Hematopoietic multipotent progenitor cell (in vitro differentiated cells): ENCODE measurements at places on chromosomes 3 and 15. TPM values are rescaled to one million over a fixed set of nuclear protein-coding genes. Genes with fewer than 3 reads are reported as not detected.

DNA sequence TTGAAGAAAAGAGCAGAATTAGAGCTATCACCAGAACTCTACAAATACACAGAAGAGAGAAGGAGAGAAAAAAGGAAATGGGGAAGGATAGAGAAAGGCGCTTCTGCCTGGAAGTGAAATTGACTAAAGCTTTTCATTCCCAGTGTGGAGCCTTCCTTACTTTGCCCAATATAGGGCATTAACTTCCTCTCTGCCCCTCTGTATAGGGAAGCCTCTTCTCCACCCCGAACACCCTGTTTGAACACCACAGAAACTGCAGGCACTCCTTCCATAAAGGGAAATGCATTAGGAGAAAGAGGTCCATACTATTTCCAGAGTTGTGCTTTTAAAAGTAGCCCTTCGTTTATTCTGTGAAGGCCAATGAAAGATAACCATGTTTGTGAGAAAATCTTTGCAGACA lies 248.5 kb downstream of the RAP2B start:
- no peak for DNase-seq

GRCh38 chr3:45118615-45119071 lies 27.5 kb downstream of the CDCP1 start:
- DNase-seq, result no peak

- no peak for DNase-seq
Measured at GRCh38 chr3:194300382-194300758, 50.8 kb downstream of the CPN2 start.

DNA sequence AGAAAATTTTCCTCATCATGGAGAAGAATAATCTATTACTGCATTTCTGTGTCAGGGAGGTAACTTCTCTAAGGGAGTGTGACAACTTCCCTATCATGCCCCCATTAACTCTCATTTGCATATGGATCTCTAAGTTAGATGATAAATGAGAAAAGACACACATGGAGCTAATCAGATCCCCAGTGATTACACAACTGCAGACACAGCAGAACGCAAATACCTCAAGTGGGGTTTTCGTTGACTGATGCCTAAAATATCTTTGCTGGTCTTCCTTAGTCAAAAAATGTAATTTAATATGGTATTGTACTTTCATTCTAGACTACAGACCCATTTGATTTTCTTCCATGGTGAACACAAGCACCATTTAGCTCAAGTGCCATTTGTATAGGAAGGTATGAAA lies 630.5 kb downstream of the TBL1XR1 start:
- no peak for DNase-seq

DNA sequence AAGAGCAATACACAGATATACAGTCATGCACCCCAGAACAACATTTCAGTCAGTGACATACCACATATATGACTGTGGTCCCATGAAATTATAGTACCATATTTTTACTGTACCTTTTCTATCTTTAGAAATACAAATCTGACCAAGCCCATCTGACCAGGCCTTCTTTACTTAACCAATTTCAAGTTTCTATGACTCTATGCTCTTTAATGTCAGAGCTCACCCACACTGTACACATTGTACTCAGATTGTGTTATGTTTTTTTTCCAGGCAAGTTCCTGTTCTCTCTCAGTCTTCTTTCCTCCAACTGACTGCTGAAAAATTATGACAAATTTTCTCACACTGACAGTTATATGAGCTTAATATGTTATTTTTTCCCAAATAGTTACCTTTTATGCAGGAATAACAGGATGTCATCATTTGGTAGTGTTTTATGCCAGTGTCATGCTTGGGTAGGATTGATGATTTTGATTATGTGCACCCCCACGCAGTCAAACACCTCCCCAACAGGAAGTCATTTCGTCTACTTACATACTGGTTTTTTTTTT lies 8.0 kb upstream of the CBLB start:
- DNase-seq, result no peak

DNA sequence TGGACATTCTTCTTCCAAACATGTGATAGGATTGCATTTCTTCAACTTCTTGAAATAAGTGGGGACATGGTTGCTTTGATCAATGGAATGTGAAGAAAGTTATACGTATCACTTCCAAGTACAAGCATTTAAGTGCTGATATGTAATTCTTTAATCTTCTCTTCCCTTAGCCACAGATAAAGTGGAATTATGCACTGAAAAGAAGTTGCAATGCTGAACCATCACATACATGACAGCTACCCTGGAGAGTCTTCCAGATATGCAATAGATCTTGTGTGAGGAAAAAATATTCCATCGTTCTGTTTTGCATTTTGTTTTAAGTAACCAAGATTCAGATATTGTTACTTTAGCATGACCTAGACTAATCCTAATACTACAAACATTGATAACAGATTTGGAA lies 674.3 kb downstream of the NSUN3 start:
- DNase-seq, result no peak

- no peak for DNase-seq
Measured at GRCh38 chr3:4493941-4494894, 1.1 kb downstream of the ITPR1 start.

GRCh38 chr3:143811602-143812001 lies 36.7 kb downstream of the SLC9A9 start:
- DNase-seq, result no peak

DNA sequence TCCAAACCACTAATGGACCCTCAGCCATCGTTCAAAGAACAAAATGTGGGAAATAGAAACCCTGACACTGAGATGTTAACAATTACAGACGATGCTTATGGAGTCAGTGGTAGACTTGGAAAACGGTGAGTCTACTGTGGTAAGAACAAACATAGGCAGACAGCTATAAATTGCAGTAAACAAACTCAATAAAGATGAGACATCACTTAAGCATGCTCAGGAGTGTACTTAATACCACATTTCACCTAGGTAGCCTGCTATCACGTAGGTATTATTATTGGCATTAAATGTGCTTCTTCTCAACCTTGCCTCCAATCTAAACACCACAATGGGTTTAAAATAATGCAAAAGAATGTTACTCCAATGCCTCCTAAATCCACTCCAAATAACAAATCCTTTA lies 2.5 kb downstream of the OSBPL10 start:
- DNase-seq, result no peak

- DNase-seq, result no peak
Measured at GRCh38 chr3:184566441-184567414, 5.1 kb downstream of the EPHB3 start.

DNA sequence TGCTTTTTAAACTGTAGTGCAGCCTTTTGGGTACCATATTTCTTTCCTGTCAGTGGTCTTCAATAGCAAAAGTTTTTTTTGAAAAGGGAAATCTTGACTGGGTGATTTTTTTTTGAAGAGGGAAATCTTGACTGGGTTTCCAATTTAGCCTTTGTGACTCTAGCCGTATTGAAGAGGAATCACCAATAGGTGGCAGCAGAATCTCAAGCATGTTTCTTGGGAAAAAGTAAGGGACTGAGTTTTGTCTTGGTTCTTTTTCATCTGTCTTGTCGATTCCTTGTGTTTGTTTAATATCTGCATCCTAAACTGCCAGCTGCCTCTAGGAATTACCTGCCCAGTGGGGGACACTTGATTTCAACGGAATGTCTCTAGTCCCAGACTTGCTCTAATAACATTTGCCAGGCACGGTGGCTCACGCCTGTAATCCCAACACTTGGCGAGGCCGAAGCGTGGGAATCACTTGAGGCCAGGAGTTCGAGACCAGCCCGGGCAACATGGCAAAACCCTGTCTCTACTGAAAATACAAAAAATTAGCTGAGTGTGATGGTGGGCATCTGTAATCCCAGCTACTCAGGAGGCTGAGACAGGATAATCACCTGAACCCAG lies 89.2 kb downstream of the RBPMS2 start:
- DNase-seq, result no peak

SERPINI2 gene
- total RNA-seq, result 1.6 TPM

CPNE4 gene
- not detected for total RNA-seq

KNG1 gene
- not detected for total RNA-seq

RPL4 gene
- total RNA-seq, result 9,045 TPM

RAD51 gene
- 4.6 TPM for total RNA-seq

ACAN gene
- total RNA-seq, result not detected

ST3GAL6 gene
- total RNA-seq, result 2.7 TPM
